Mesothelial cell of epicardium (in vitro differentiated cells): ENCODE measurements at places on chromosomes 4 and X.

GRCh38 chr4:85615952-85616351 is 141.0 kb downstream of the ARHGAP24 start:
- no peak for DNase-seq

GRCh38 chrX:11336201-11336600 is 43.0 kb downstream of the AMELX start:
- DNase-seq = no peak

DNA sequence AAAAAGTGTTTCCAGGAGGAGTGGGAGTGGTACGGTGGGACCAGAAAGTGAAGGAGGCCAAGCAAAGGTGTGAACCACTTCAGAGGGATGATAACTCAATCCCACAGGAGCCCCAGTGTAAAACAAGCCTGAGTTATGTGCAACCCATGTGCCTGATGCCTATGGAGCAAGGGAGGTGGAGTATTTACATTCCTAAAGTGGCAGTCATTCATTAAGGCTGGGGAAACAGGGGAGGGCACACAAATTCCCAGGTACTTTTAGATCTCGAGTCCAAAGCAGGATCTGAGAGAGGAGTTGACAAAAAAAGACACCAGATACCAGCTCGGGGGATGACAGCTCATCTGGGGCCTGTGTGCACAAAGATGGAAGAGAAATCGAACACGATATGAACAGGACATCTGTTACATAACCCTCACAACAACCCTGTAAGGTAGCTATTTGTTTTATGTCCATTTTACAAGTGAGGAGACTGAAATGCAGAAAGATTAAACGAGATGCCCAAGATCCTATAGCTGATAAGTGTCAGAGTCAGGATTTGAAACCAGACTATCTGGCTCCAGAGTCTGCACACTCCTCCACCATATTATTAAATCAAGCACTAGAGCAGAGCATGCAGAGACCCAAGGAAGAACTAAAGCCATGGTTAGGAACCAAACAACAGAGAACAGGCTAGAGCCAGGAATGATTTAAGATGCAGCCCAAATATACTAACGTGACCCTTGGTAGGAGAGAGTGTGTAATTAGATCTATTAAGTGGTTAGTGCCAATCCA is 91.9 kb upstream of the MAPK10 start:
- DNase-seq = no peak

DNA sequence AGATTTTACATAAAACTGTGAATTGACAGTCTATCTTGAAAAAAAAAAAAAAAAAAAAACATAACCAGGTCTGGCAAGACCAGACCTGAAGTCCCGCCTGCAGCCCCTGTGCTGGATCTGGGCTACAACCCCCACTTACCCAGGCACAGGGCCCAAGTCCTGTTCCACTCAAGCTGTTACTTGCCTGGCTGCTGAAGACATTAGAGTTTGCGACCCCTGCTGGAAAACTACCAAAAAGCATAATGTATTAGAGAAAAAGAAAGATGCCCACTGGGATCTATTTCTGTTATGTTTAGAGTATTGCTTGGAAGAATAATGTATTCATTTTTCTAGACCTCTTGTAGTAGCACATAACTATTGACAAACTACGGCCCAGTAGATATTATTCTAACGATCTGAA is 4.7 kb downstream of the HS3ST1 start:
- no peak for DNase-seq

- DNase-seq = no peak
Observed at GRCh38 chr4:106496061-106496460, 127.5 kb upstream of the GIMD1 start.

DNA sequence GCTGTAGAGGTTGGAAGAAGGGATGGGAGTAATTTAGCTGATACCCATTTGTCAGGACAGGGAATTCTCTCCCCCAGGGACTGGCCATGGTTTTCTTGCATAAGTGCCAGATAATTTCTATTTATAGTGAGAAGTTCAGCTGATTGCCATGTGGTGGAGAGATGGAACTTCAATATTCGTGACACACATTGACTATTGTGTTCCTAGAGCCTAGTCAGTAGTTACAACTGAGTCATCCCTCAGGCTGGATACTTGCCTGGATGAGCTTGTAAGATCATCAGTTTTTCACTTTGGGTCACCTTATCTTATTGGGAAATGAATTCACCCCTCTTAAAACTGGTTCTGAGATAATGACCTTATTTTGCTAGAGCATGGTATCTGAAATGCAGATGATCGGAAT is 32.2 kb downstream of the CFAP299 start:
- DNase-seq = no peak

GRCh38 chrX:147179625-147180024 is 365.1 kb upstream of the CXorf51A start:
- no peak for DNase-seq

- DNase-seq = no peak
Observed at GRCh38 chrX:43316146-43316545, 340.0 kb upstream of the MAOA start.

DNA sequence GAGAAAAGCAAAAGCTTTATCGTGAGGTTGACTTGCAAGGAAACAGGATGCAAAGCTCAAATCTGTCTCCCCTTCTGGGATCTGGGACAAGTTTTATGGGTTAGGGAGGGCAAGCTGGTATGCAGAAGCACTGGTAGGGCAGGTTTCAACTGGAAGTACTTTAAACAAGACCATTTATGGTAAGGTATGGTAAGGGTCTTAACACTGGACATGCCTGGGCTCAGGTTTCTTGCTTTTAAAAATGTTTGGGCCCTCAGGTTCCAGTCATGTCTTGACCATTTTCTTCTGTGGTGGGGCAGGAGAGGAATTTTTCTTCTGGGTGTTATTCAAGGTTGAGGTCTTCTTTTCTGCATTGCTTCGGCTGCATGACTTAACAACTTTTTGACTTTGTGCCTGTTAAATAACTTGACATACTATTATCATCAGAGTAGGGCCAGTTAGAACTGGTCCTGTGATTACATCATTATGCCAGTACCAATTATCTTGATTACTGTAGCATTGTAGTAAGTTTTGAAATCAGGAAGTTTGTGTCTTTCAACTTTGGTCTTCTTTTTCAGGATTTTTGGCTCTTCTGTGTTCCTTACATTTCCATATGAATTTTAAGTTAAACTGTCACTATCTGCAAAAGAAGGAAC is 33.7 kb downstream of the CD38 start:
- no peak for DNase-seq

GRCh38 chr4:88522702-88523324 is 763 bp downstream of the PYURF start:
- no peak for DNase-seq

DNA sequence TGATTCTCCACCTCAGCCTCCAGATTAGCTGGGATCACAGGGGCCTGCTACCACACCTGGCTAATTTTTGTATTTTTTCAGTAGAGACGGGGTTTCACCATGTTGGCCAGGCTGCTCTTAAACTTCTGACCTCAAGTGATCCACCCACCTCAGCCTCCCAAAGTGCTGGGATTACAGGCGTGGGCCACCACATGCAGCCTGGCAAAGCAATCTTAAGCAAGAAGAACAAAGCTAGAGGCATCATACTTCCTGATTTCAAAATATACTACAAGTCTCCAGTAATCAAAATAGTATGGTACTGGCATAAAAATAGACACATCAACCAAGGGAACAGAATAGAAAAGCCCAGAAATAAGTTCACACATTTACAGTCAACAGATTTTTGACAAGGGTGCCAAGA is 12.8 kb upstream of the F8A1 start:
- DNase-seq = no peak

DNA sequence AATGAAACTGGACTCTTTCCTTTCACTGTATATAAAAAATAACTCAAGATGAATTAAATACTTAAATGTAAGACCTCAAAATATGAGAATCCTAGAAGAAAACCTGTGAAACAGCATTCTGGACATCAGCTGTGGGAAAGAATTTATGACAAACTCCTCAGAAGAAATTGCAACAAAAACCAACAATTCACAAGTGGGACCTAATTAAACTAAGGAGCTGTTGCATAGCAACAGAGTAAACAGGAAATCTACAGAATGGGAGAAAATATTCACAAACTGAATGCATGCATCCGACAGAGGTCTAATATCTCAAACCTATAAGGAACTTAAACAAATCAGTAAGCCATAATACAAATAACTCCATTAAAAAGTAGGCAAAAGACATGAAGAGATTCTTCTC is 851.7 kb upstream of the PCDH10 start:
- DNase-seq = no peak

- DNase-seq = no peak
Observed at GRCh38 chr4:44558031-44558605, 93.3 kb downstream of the YIPF7 start.

- DNase-seq = no peak
Observed at GRCh38 chr4:830601-831482, 4.9 kb upstream of the CPLX1 start.

GRCh38 chr4:109590905-109591304 is 30.9 kb downstream of the MCUB start:
- DNase-seq = no peak

GRCh38 chrX:123064053-123064452 is 120.0 kb upstream of the GRIA3 start:
- DNase-seq = no peak

GRCh38 chr4:104571341-104571740 is 76.6 kb upstream of the CXXC4 start:
- no peak for DNase-seq

DNA sequence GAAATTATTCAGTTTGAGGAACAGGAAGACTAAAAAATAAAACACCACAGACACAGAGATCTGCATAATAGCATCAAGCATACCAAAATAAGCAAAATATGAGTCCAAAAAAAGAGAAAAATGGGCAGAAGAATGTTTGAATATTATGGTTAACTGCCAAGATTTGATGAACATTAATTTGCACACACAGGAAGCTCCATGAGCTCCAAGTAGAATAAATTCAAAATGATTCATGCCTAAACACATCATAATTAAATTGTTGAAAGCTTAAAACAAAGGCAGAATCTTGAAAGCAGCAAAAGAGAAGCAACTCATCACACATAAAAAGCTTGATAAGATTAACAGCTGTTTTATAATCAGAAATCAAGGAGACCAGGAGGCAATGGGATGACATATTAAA is 156.6 kb upstream of the ARSJ start:
- no peak for DNase-seq

DNA sequence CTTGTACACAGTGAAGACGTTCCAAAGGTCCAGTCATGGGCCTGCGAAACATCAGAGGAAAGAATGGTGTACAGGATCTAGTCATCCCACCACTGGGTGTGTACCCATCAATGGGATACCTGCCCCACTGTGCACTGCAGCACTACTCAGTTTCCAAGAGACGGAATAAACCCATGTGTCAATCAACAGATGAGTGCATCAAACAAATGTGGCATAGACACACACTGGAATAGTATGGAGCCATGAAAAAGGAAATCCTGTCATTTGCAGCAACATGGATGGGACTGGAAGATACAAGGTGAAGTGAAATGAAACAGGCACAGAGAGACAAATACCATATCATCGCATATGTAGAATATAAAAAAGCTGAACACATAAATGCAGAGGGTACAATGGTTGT is 48.0 kb downstream of the DHRSX start:
- no peak for DNase-seq

DNA sequence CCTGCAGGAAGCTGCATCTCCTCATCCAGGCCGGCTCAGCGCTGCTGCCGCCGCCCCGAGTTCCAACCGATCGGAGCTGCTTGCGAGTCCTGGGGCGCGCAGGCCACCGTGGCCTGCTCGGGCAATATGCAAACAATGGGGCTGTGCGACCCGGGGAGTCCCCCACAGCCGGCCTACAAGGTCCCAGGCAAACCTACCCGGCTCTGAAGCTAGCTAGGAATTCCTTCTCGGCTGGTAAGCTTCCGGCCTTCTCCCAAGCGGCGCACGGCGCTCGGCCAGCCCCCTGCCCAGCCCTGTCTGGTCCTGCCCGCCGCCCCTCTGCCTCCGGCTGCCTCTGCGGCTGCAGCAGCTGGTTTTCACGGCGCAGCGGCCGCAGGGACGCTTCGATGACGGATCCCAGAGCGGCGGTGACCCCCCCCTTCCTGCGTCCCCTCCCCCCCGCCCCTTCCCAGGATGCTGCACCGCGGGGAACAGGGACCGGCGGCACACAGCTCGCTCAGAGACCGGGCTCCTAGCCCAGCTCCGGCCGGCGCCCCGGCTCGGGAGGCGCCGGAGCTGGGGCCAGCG is 59.4 kb downstream of the TSC22D3 start:
- DNase-seq = peak; percentile 52

DNA sequence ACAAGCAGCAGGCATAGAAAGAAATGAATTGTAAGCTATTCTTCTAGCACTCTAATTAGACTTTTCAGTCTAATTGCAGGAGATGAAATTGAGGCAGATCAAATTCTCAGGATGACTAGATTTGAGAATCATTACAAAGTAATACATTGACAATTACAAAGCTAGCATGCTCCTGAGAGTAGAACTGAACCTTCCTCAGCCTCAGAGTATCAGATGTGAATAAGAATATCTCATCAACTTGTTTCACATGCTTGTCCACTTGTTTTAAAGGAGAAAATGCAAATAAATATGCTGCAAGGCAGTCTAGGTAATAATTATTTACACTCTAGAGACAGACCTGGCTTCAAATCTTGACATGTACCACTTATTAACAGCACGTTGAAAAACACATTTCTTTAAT is 491.0 kb upstream of the MAGEB2 start:
- DNase-seq = no peak

GRCh38 chrX:69163936-69164741 is 1.1 kb downstream of the PJA1 start:
- DNase-seq = peak; percentile 39

DNA sequence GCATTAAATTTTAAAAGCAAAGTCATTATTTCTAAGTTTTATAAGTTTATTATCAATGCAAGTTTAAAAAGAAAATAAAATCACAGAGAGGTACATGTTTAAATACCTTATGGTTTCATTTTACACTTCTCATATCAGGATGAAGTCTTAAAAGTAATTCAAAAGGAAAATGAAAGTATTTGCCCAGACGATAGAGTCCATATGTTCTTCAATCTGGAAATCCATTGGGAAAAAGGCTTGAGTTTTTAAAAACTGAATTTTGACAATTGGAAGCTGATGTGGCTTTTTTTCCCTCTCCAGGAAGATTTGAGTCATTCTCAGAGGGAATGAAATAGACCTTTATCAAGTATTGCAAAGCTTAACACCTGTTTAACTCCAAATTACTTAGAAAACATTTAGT is 37.1 kb downstream of the MAB21L2 start:
- no peak for DNase-seq

- no peak for DNase-seq
Observed at GRCh38 chr4:182385897-182386296, 142.7 kb downstream of the TENM3 start.

GRCh38 chrX:55336176-55336575 is 71.5 kb upstream of the PAGE3 start:
- DNase-seq = no peak

DNA sequence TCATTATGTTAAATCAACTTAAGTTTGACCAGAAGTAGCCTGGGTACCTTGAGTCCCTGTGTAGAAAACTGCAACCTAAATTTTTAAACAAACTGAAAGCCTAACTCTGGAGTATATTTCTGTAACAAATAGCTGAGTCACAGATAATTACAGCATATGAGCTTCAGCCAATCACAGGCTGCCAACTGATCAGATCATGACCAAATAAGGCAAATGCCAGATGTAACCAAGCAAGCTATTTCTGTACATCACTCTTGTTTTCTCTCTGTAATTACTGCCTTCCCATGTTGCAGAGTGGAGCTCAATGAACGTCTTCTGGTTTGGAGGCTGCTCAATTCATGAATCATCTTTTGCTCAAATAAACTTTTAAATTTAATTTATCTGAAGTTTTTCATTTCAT is 980.9 kb upstream of the DIAPH2 start:
- DNase-seq = no peak
